ENCODE measurements at places on chromosomes 5 and 9. TPM values are rescaled to one million over a fixed set of nuclear protein-coding genes. Genes with fewer than 3 reads are reported as not detected.

The GPRIN1 gene
- total RNA-seq, result 0.30 TPM

The IRX1 gene
- total RNA-seq, result not detected

The HK3 gene
- total RNA-seq, result 2.4 TPM

The ACSL6 gene
- total RNA-seq, result 1.1 TPM

The SLC46A2 gene
- total RNA-seq, result not detected

The FOXD4L6 gene
- not detected for total RNA-seq

The MAP1B gene
- total RNA-seq, result 14.0 TPM

The ACTBL2 gene
- not detected for total RNA-seq

DNA sequence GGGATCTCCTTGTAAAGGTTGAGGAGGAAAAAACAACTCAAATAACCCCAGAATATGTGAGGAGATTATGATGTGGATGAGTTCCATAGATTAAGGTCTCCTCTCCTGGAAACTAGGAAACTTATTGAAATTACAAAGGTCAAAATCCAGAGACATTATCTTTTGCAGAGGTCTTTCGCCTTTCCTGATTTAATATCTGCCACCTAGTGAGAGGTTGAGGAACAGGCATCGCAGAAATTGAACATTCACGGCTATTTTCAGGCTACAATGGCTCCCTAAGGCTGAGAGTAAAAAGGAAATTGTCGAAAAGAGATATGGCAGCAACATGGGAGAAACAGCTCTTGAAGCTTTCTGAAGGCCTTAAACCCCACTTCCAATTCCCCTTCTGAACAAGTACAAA, 127.5 kb upstream of the PLCXD3 start:
- no peak overlapping the region for H3K4me3 ChIP-seq
- no peaks in the 10 kb centered on the region for H3K27me3 ChIP-seq
- no peak overlapping the region for H3K27ac ChIP-seq
- no peaks in the 10 kb centered on the region for H3K4me1 ChIP-seq
- no peak for DNase-seq
- no peaks in the 10 kb centered on the region for H3K36me3 ChIP-seq

DNA sequence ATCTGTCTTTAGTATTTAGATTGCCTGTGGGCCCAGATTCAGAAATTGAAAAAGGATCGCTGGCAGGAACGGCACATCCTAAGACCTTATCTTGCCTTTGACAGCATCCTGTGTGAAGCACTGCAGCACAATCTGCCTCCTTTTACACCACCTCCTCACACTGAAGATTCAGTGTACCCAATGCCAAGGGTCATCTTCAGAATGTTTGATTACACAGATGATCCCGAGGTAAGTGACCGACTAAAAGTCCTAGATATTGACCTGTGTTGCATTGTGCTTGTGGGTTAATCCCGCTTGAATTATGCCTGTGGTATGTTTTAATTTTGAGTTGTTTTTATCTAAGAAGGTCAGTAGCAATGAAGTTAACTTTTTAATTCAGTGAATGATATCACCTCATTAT, 14.4 kb downstream of the NCBP1 start:
- H3K4me1 ChIP-seq, result peaks cover 11% of the 10 kb centered on the region
- DNase-seq, result no peak
- H3K4me3 ChIP-seq, result no peak overlapping the region
- no peak overlapping the region for H3K27ac ChIP-seq
- H3K36me3 ChIP-seq, result peaks cover 83% of the 10 kb centered on the region

- H3K27me3 ChIP-seq, result peaks cover 2% of the 10 kb centered on the region
- H3K4me3 ChIP-seq, result no peak overlapping the region
- DNase-seq, result peak; percentile 37
- no peaks in the 10 kb centered on the region for H3K36me3 ChIP-seq
Measured at GRCh38 chr9:133995012-133995896, 3.1 kb upstream of the VAV2 start.

DNA sequence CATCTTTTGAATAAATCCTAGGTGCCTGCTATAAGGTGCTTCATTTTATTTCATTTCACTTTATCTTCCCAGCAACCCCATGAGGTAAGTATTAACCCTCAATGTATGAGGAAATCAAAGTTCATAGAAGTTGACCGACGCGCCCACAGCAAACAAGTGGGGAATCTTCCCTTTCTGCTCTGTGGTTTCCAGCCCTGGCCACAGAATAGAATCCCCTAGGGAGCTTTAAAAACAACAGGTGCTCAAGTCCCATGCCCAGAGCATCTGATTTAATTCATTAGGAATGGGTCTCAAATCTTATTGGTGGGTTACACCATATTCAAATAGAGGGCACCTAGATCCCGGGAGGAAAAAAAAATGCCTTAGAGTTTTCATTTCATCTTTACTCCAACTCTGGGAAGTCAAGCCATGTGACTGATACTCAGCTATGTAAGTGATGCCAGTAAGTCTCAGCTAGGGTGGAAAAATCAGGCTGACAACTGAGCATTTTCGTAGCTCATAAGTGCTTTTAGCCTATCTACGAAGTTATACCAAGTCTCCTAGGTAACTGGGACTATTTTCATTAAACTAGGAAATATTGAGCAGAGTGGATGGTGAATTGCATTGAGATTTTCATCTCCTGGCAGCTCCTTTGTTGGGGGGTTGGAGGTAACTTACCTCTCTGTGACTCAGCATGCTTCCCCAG, 353.4 kb upstream of the SLC30A5 start:
- peaks cover 7% of the 10 kb centered on the region for H3K4me1 ChIP-seq
- H3K27ac ChIP-seq, result peak overlapping the region; percentile 66
- H3K36me3 ChIP-seq, result no peaks in the 10 kb centered on the region
- DNase-seq, result no peak
- H3K27me3 ChIP-seq, result no peaks in the 10 kb centered on the region
- no peak overlapping the region for H3K4me3 ChIP-seq

- H3K4me3 ChIP-seq, result no peak overlapping the region
- no peak for DNase-seq
- H3K27ac ChIP-seq, result no peak overlapping the region
- no peaks in the 10 kb centered on the region for H3K4me1 ChIP-seq
- H3K36me3 ChIP-seq, result no peaks in the 10 kb centered on the region
Measured at GRCh38 chr5:147686421-147686820, 96.1 kb downstream of the JAKMIP2 start.

DNA sequence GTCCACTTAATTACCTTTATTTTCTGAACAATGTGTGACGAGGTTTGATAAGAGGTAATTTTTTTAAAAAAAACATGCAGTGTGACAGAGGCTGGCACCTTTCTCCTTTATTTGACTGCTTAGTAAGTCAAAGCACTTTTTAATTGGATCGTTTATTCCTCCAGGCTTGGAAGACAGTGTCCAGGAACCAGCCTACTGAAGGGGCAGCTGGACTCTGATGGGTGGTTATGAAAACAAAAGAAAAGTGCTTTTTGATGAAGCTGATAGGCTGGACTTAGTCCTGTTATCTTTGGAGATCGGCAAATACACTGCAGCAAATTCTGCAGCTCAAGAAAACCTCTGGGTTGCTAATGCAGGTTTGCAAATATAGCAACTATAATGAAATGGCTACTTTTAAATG, 141.7 kb downstream of the DCP2 start:
- no peaks in the 10 kb centered on the region for H3K36me3 ChIP-seq
- no peak overlapping the region for H3K27ac ChIP-seq
- no peak for DNase-seq
- no peak overlapping the region for H3K4me3 ChIP-seq
- H3K27me3 ChIP-seq, result no peaks in the 10 kb centered on the region
- peaks cover 17% of the 10 kb centered on the region for H3K4me1 ChIP-seq

GRCh38 chr5:112948458-112948857, 26.4 kb upstream of the REEP5 start:
- no peak overlapping the region for H3K4me3 ChIP-seq
- H3K4me1 ChIP-seq, result no peaks in the 10 kb centered on the region
- H3K27me3 ChIP-seq, result no peaks in the 10 kb centered on the region
- H3K27ac ChIP-seq, result no peak overlapping the region

DNA sequence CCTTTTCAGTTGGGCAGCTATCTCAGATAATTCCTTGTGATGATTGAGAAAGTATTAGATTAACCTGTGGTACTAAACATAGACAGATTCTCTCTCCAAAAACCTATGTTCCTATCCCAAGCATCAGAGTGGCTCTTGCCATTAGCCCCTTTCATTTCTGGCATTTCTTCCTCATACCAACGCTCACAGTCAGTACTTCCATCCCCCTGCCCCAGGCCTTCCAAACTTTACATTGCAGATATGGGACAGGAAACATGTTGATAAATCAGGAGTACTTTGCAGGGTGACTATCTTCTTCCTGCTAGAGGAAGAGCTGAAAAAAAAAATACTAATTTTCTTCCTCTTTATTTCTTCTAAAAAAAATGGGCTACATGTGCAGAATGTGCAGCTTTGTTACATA, 442.6 kb upstream of the RGMB start:
- no peak overlapping the region for H3K4me3 ChIP-seq
- no peak for DNase-seq
- no peaks in the 10 kb centered on the region for H3K27me3 ChIP-seq
- H3K27ac ChIP-seq, result no peak overlapping the region
- H3K36me3 ChIP-seq, result no peaks in the 10 kb centered on the region

DNA sequence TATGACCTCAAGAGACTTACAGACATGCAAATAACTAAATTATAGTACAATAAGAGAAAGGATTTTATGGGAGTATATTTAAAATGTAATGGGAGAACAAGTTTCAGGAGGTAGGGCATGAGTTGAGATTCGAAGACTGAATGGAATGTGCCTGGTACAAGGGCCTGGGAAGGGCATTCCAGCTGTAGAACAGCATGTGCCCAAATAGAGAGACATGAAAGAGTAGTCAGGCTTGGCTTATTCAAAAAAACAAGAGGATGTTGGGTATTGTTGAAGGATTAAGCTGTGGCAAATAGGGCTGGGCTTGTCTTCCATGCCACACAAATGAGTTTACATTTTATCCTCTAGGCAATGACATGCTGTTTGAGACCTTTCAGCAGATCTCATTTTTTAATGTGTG, 86.9 kb downstream of the FOCAD start:
- peaks cover 33% of the 10 kb centered on the region for H3K36me3 ChIP-seq
- H3K4me3 ChIP-seq, result no peak overlapping the region
- no peaks in the 10 kb centered on the region for H3K27me3 ChIP-seq
- no peak overlapping the region for H3K27ac ChIP-seq

DNA sequence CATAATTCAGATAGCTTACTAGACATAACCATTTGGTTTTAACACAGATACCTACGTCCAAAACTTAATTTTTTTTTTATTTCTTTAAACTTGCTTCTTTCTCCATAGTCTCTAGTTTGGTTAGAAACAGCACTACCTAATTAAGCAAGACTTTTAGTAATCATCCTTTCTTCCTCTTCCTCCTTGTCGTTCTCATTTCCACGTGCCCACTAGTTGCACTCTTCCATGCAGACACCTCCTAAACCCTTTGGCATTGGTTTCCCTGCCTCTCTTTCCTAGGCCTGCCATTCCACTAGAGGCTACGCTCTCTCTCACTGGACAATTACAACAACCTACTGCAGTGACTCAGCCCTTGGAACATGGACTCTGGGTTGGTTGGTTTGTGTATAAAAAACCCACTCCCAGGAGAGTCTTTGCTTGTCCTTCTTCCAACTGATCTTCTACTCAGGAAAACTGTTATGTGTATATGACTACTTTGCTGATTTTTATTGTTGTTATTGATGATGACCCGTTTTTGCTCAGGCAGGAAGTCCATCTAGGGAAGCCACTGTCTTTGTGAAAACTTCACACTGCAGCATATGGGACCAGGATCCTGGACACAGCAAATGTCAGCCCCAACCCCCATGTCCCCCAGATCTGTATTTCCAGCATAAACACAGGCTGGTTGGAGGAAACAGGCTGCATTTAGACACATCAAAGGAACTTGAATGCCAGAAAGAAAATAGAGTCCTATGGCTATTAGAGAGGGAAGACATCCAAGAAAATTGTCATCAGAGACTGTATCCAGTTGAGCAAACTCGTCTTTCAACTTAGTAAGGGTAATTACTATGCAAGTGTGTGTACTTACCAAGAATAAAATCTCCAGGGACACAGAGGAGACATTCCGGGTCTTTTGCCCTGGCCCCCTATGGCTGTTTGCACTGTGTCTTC, 503.2 kb downstream of the GADD45G start:
- H3K4me3 ChIP-seq, result no peak overlapping the region
- H3K4me1 ChIP-seq, result peaks cover 36% of the 10 kb centered on the region
- H3K27me3 ChIP-seq, result no peaks in the 10 kb centered on the region
- DNase-seq, result no peak

- no peak for DNase-seq
- H3K4me1 ChIP-seq, result no peaks in the 10 kb centered on the region
- no peaks in the 10 kb centered on the region for H3K36me3 ChIP-seq
Measured at GRCh38 chr9:89593727-89594427, 10.9 kb upstream of the GADD45G start.

- H3K4me3 ChIP-seq, result no peak overlapping the region
- DNase-seq, result no peak
- no peak overlapping the region for H3K27ac ChIP-seq
- no peaks in the 10 kb centered on the region for H3K27me3 ChIP-seq
Measured at GRCh38 chr5:111968459-111968858, 211.5 kb upstream of the NREP start.

GRCh38 chr5:51388488-51389287, 5.4 kb downstream of the ISL1 start:
- no peak overlapping the region for H3K27ac ChIP-seq
- no peaks in the 10 kb centered on the region for H3K36me3 ChIP-seq
- no peak overlapping the region for H3K4me3 ChIP-seq
- H3K27me3 ChIP-seq, result peaks cover 18% of the 10 kb centered on the region
- no peaks in the 10 kb centered on the region for H3K4me1 ChIP-seq

DNA sequence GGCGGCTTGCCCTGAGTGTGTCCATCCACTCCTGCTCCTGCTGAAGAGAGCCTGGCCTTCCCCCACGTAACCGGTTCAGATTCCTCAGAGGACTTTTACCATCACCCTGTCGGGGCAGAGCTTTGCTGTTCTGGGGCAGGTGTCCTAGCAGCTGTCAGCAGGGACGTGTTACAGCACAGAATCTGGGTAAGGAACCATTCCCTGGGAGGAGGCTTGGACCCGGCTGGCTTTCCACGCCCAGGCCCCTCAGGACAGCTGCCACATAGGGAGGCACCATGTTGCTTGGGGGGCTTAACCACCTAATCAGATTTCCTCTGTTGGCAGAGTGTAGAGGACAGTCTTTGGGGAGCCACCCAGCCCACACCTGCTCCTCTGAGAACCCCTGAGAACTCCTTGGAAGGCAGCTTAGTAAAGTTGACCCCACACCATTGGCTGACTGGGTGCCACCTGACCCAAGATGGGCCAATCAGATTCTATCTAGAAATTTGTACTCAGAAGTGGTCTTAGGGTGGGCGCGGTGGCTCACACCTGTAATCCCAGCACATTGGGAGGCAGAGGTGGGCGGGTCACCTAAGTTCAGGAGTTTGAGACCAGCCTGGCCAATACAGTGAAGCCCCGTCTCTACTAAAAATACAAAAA, 23.3 kb upstream of the EEIG1 start:
- no peaks in the 10 kb centered on the region for H3K36me3 ChIP-seq
- peaks cover 7% of the 10 kb centered on the region for H3K4me1 ChIP-seq
- no peak for DNase-seq
- H3K4me3 ChIP-seq, result no peak overlapping the region
- H3K27ac ChIP-seq, result no peak overlapping the region

DNA sequence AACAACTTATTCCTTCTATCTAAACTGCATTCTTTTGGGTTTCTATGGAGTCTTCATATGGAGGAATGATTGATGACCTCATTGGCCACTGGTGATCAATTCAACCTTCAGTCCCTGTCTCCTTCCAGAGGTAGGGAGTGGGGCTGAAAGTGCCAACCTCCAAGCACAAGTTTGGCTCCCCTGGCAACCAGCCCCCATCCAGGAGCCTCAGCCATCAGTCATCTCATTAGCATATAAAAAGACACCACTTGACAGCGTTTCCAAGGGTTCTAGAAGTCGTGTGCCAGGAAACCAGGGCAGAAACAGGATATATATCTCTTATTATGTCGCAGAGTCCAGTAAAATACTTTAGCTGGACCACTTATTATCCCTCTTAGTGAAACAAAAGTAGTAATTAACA, 9.8 kb downstream of the SLC31A2 start:
- peaks cover 13% of the 10 kb centered on the region for H3K4me1 ChIP-seq
- H3K27me3 ChIP-seq, result no peaks in the 10 kb centered on the region
- no peak for DNase-seq
- peaks cover 81% of the 10 kb centered on the region for H3K36me3 ChIP-seq
- no peak overlapping the region for H3K27ac ChIP-seq
- no peak overlapping the region for H3K4me3 ChIP-seq

Data from psoas muscle (tissue), 8 donors.